ENCODE measurements at places on chromosomes 3 and 15. TPM values are rescaled to one million over a fixed set of nuclear protein-coding genes. Genes with fewer than 3 reads are reported as not detected.

- H3K27me3 ChIP-seq = no peaks in the 10 kb centered on the region
- DNase-seq = no peak
- H3K4me1 ChIP-seq = no peaks in the 10 kb centered on the region
- H3K27ac ChIP-seq = no peak overlapping the region
- H3K36me3 ChIP-seq = no peaks in the 10 kb centered on the region
- no peak overlapping the region for H3K4me3 ChIP-seq
Observed at GRCh38 chr15:90257776-90258175, 7.7 kb upstream of the NGRN start.

The GPR87 gene
- not detected for total RNA-seq

DNA sequence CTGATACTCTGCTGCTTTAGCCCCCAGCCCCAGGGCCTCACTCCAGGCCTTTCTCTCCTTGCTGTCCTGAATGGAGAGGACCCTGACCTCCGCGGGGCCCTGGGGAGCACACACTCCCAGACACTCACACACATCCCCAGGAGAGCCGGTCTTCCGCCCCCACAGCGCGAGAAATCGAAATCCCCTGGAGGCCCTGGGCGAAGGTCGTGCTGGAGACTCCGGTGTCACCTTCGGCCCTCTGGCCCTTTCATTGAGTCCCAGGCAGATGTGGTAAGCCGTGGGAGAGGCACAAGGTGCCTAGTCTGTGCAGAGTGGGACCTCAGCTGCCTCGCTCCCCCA lies 848 bp upstream of the GOLGA8B start:
- H3K4me1 ChIP-seq = peaks cover 17% of the 10 kb centered on the region
- no peaks in the 10 kb centered on the region for H3K36me3 ChIP-seq
- peak overlapping the region; percentile 97 for H3K4me3 ChIP-seq
- no peaks in the 10 kb centered on the region for H3K27me3 ChIP-seq
- H3K27ac ChIP-seq = no peak overlapping the region

The ZBTB47 gene
- total RNA-seq = 108 TPM

The ANKUB1 gene
- 0.81 TPM for total RNA-seq

GRCh38 chr15:68697711-68698690 lies 119.2 kb downstream of the CORO2B start:
- no peak for DNase-seq
- peaks cover 18% of the 10 kb centered on the region for H3K4me1 ChIP-seq
- no peaks in the 10 kb centered on the region for H3K36me3 ChIP-seq
- no peaks in the 10 kb centered on the region for H3K27me3 ChIP-seq

All from thoracic aorta (tissue), 2 donors.